ENCODE measurements at places on chromosomes 12 and 14.

DNA sequence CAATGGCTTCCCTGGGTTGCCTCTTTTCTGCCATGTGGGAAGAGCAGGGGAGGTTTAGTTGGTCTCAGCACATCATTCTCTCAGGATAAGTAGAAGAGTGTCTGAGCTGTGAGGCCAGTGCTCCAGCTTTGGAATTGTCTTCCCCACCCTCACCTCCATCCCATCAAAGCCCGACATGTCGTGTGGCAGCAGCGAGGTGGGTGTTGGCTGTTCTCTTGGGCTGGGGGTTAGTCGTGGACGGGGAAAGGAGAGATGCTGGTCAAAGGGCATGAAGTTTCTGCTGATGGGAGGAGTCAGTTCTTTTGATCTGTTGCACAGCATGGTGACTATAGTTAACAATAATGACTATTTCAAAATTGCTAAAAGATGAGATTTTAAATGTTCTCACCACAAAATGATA lies 404.2 kb downstream of the TMEM121 start:
- no peak for DNase-seq

DNA sequence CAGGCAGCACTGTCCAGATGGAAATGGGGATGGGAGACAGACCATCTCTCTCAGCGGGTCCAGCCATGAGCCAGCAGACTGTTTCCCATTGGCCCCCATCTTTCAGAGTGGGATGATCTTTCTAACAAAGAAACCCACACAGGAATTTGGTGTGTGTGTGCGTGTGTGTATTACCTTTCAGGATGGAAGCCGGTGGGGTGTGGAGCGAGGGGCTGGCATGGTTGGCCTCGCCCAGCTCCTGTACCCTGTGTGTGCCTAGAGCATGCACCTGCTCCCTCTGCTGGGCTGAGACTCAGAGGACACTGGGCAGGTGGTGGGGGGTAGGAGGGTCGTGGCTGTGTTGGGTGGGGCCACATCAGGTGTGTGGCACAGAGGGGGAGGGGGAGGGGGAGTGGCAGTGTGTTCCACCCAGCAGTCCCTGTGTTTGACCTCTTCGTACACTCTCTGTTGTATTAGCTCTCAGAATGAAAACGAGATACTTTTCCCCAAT lies 33.0 kb upstream of the TSPAN9 start:
- no peak for DNase-seq

GRCh38 chr12:57611827-57612710 lies 834 bp downstream of the ARHGEF25 start:
- DNase-seq: no peak

DNA sequence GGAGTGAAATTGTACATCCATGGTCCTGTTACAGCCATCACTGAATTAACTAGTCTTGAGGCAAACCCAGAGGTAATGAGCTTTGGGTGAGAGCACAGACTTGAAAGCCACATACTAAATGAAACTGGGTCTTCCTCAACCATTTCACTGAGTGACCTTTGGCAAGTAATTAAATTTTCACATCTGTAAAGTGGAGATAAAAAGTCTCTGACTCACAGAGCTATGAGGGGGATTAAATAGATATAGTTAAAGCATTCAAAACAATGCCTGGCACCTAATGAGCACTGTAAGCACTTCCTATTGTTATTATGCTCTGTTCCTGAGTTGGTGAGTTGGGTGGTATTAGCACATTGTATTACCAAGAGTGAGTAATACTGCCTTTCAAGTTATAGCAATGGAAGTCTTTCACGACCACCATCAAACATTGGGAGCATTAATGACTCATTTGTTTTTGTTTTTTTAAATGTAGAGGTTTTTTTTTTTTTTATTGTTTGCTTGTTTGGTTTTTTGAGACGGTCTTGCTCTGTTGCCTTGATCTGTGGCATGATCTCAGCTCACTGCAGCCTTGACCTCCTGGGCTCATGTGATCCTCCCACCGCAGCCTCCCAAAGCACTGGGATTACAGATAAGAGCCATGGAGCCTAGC lies 12.5 kb upstream of the STRN3 start:
- DNase-seq: no peak

DNA sequence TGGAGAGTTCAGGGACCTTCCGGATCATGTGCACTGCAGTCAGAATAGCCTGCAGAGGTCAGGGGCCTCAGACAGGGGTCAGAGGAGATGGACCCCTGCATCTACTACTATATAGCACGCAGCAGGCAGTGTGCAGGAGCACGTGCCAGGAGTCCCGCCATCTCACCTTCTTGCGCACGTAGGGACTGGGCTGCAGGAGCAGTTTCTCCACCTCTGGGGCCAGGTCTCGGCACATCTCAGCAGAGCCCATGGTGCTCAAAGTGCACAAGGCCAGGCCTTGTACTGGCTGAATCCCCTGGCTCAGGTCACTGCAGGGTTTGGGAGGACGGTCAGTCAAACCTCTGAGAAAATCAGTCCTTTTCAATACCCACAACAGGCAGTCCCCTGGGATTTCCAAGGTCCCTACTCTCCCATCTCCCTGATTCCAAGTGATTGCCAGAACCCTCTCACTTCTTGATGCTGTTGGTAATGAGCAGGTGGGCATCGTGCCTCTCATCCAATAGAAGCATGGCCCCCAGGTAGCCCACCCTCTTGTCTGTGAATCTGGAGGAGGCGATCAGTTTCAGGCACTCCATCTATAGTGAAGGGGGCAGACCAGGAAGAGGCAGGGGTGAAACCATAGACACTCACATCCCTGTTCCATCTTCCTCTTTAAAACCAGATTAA lies 1.3 kb downstream of the AP1G2 start:
- no peak for DNase-seq

GRCh38 chr12:42477941-42478340 lies 111.6 kb downstream of the PRICKLE1 start:
- DNase-seq: no peak

GRCh38 chr12:108712925-108713203 lies 18.5 kb downstream of the CORO1C start:
- no peak for DNase-seq

DNA sequence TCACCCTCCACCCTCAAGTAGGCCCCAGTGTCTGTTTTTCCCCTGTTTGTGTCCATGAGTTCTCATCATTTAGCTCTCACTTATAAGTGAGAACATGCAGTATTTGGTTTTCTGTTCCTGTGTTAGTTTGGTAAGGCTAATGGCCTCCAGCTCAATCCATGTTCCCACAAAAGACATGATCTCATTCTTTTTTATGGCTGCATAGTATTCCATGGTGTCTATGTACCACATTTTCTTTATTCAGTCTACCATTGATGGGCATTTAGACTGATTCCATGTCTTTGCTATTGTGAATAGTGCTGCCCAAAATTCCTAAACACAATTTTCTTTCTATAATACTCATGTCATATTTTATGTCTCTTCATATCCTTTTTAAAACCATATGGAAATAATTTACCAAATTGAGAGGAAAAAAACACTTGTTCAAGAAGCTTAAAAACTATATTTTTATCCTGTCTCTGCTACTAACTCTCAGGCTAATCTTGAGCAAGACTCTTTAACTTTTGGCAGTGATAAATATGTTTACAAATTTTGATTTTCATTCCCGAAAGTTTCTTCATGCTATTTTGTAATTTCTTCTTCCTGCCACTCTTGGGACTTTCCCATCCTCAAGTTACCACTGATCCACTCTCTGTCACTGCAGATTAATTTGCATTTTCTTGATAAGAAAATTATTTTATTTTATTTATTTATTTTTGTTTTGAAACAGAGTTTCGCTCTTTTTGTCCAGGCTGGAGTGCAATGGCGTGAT lies 28.0 kb upstream of the OSBPL8 start:
- no peak for DNase-seq

DNA sequence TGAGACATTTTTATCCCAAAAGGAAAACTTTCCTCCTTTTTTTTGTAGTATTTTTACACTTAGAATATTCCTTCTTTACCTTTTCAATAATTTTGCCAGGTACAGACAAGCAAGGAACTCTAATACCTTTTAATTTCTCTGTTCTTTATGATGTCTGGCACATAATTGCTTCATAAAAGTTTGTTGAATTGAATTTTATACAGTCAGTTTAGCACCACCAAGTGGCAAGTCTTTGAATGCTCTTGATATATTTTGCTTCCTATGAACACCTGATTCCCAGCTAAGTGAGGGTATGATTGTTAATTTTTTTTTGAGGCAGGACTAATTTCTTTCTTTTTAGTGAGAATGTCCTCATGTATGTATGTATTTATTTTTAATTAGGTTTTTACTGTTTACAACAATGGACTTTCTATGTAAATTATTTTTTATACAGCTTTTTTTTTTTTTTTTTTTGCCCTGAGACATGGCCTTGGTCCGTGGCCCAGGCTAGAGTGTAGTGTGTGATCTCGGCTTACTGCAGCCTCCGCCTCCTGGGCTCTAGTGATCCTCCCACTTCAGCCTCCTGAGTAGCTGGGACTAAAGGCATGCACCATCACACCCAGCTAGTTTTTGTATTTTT lies 6.9 kb downstream of the TBC1D15 start:
- DNase-seq: no peak

DNA sequence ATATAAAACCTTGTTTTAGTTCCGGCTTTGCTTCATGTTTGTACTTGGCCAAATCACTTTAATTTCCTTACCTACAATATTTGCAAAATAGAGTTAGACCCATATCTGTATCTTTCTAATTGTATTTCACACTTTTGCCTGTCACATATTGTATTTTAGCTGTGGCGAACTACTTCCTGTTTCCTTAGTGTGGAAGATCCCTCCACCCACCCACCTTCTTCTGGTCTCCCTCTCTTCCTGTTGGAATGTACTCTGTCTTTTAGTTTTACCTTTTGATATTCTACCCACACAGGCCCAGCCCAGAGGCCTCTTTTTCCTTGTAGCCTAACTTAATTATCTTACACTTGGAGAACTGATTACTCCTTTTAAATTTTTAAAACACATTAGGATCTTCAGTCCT lies 78.2 kb downstream of the SCN8A start:
- no peak for DNase-seq

GRCh38 chr12:128549601-128550218 lies 274.0 kb downstream of the SLC15A4 start:
- DNase-seq: no peak

GRCh38 chr12:25194722-25195055 lies 271 bp downstream of the DNAI7 start:
- DNase-seq: no peak

- no peak for DNase-seq
Observed at GRCh38 chr12:61853945-61854344, 406.3 kb upstream of the USP15 start.

DNA sequence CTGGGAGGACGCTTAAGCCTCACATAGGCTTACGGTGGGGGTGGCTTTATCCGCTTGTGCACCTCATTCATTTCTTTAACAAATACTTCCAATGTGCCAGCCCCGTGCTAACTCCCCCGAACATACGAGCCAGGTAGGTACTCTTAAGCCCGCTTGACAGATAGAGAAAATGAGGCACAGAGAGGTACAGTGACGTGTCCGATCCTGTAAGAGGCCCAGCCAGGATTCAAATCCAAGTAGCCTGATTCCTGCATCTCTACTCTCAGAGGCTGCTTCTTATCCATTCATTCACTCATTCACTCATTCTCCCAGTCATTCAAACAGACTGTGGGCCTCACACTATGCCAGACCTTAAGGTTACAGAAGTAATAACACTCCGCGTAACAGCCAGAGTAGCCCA lies 477 bp downstream of the OAS3 start:
- DNase-seq: no peak

DNA sequence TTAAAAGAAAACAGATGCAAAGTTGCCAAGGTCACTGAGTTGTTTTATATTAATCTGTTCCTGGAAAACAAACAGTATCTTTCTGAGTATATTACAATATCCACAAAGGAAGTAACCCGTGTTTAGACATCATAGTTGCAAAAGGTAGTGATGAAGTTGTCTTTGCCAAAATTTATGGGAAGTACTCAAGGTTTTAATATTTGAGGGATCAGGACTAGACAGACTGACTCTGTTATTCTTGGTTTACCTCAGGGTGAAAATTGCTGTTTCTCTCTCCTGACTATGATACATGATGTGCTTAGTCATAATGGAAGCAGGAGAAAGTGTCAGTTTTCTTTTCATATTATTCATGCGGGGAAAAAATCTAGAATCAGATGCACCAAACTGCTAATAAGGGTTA lies 28.3 kb downstream of the TMEM233 start:
- no peak for DNase-seq

DNA sequence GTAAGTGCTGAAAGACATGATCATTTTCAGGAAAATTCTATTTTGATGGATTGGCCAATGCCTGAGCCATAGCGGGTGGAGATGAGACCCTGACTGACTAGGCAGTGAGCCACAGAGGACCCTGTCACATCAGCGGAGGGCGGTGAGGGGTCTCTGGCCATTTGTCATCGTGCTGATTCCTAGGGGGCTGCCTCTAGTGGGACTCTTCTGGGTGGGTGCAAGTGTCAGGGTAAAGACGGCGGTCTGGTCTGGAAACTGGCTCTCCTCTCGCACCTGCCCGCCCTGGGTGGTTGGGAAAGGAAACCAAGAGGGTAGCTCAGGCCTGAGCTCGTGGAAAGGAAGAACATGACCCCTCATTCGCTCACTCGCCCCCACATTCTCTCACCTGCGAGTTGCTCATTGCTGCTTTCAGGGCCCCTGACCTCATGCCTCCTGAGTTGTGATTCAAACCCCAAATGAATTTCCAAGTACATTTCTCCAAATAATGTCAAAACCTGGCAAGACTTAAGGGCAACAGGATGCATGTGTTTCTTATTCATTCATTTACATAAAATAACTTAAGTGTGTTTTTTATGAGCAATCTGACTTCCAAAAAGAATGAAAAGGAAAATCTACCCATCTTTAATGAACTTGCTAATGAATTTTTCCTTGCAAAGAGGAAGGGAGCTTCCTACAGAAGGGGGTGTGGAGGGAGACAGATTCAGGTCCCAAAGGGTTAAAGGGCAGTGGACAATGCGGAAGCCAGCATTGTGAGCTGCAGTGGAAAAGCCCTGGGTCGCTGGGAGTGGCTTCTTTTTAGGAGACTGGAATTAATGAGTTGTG lies 12.8 kb downstream of the MEG3 start:
- DNase-seq: no peak

DNA sequence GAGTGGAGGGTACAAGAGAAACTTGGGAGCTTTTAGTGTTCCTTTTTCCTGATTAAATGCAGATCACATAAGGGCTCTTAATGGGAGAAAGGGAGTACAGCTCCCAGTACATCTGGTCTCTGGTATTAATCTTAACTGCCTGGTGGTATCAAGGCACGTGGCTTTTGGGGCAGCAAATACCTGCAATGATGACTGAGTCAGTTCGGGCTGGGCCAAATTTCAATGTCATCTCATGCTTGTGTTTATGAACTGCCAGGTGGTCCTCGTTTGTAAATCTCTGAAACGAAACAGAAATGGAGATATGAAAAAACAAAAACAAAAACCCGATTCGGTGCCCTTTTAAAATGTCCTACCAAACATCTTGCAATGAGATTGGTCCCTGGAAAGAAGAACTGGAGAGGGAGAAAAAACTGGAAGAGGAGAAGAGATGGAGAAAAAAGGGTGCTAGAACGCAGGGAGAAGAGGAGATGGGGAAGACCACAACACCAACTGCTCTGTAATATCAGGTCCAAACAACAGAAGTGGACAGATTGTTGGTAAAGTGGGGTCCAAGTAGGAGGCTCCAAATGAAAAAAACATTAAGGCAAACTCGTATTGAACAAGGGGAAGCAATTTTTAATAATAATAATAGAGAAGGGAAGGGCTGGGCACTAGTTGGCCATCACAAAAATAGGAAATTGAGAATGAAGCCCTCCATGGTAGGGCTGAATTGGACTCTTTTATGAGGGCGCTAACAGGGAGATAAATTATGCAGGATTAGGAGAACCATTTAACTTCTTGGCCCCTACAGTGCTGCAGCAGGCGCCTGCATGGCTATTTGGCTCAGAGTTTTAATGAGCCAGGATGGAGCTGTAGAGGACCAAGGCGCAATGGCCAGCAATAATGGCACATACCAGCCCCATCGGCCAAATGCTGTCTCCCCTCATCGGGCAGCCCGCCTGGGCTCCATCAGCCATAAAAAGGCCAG lies 45.4 kb upstream of the NPFF start:
- DNase-seq: no peak
